Fibroblast of skin of abdomen (primary cell): ENCODE measurements at places on chromosomes 6 and 20.

DNA sequence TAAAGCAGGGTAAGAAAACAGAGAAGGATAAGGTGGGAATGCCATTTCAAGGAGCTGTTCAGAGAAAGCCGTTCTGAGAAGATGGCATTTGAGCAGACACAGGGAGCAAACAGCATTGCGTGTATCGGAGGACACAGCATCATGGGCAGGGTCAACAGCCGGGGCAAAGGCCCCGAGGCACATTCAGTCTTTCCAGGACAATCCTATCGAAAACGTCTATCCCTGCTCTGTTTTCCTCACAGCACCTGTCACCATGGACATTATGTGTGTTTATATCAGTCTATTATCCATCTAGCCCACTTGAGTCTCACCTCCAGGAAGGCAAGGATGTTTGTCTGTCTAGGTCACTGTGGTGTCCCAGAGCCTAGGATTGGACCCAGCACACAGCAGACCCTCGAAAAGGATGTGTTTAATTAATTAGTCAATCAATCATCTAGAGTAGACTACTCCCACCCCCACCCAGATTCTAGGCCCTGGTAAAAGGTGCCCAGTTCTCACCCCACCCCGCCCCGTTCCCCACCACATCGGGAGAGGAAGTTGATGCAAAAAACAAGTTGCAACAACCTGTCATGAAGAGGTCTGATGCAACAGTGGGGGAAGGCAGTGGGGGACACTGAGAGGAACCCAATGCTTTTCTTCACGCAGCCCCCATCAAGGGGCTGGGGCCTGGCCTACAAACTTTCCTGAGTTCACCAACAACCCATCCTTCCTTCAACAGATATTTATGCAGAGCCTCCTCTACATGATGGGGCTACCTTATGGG lies 66.6 kb downstream of the PREX1 start:
- DNase-seq: no peak

GRCh38 chr6:32415521-32416019 lies 8.6 kb upstream of the BTNL2 start:
- peak; percentile 76 for DNase-seq

- no peak for DNase-seq
These were observed 3.6 kb upstream of the OSTM1 start for GRCh38 chr6:108078191-108078590.

DNA sequence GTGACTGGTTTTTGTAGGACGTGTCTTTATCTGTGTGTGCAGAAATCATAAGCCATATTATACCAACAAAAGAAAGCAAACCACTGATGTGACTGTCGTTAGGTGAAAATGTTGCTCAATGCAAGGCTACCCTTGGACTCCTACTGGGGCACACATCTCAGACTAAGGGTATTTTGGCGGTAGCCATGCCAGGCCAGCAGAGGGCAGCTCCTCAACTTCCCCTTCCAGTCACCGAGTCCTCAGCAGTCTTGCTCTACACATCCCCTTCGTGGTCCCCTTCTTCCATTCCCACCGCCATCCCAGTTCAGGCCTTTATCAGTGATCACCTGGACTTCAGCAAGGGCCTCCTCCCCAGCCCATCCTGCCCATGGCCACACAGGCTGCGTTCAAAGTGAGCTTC lies 113.7 kb upstream of the GGTLC1 start:
- no peak for DNase-seq

DNA sequence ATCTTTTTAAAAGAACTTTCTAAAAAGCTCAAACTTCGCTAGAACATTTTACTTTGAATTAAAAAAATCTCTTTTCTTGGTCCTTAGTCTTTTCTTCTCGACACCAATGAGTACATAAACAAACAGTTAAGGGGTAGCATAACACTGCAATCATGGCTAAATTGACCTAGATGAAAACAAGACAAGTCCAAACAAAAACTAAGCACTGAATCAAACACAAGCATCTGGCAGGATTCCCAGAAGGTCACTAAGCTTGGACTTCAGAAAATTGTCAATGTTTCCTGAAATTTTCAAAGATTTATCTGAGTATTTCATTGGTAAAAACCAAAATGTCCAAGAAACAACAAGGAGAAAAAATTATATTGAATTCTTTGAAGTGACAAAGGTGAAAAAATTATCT lies 5.0 kb downstream of the COL21A1 start:
- no peak for DNase-seq

- DNase-seq: no peak
These were observed 99.8 kb downstream of the LY86 start for GRCh38 chr6:6688283-6688682.

- DNase-seq: no peak
These were observed 59.6 kb downstream of the NCOA7 start for GRCh38 chr6:125850361-125850760.

GRCh38 chr6:90375681-90376439 lies 79.2 kb upstream of the BACH2 start:
- DNase-seq: peak; percentile 91

GRCh38 chr20:32126919-32127318 lies 17.4 kb downstream of the TM9SF4 start:
- no peak for DNase-seq

GRCh38 chr6:39695447-39695846 lies 29.8 kb downstream of the KIF6 start:
- DNase-seq: no peak
